NCI-H2081 (cell line): ENCODE measurements at places on chromosomes 5 and 9.

DNA sequence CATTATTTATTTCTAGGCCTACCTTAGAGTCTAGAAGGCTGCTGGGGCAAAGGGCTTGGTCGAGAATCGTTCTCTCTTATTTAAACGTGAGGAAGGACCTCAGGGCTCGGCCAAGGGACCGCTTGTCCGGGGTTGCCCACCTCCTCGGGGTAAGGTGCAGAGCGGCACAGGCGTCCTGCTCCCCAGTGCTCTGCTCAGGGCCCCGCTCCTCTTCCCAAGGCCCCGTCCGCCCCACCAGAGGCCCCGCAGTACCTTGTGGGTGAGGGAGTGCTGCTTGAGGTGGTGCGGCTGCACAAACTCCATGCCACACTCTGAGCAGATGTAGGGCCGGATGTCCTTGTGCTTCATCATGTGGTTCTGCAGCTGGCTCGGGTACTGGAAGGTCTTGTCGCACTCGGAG, 47.3 kb downstream of the ZNF366 start:
- DNase-seq, result no peak

GRCh38 chr9:20835377-20836286, 151.6 kb downstream of the FOCAD start:
- peak; percentile 64 for DNase-seq

GRCh38 chr5:123906698-123907295, 394.8 kb downstream of the CSNK1G3 start:
- no peak for DNase-seq

DNA sequence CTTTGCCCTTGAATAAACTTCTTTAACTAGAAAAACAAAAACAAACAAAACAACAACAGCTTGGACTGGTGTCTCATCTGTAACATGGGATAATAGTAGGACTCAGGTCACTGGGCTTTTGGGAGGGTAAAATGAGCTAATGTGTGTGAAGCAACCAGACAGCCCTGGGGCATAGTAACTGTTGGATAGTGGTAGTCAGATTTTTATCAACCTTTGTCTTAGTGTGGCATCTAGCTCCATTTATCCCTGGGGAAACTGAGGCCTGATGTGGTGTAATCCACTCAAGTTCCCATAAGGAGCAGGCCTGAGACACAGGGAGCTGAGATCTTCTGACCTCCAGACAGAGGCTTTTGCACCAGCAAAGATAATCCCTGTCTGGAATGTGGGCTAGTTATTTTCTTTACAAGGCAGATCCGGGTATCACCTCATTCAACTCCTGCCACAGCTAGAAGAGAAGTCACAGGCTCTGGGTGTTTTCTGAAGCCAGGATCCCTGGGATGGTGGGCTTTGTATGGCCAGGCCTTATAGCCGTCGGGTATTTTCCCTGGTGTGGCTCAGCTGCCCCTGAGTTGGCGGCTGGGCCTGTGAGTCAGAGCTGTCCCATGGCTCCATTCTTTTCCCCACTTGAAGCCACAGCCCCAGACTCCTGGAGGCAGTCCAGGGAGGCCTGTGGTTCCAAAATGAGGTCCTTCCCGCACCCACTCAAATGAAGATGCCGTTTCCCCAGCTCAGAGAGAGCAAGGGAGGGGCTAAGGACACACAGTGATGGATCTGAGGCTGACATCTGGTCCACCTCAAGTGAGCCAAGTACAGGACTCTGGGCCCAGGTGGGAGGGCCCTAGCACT, 26.1 kb upstream of the CSF1R start:
- DNase-seq, result no peak

GRCh38 chr5:9653811-9654210, 23.7 kb upstream of the TAS2R1 start:
- DNase-seq, result no peak

- DNase-seq, result no peak
These were observed 42.1 kb downstream of the PPP1R2B start for GRCh38 chr5:156892223-156892622.

GRCh38 chr5:159049844-159050315, 49.8 kb downstream of the EBF1 start:
- DNase-seq, result no peak

GRCh38 chr9:108477529-108478006, 378.2 kb downstream of the ACTL7B start:
- DNase-seq, result peak; percentile 78

- DNase-seq, result no peak
These were observed 61.7 kb upstream of the PSD2 start for GRCh38 chr5:139733698-139734538.

- no peak for DNase-seq
These were observed 70.6 kb downstream of the DOCK2 start for GRCh38 chr5:169707686-169708085.

DNA sequence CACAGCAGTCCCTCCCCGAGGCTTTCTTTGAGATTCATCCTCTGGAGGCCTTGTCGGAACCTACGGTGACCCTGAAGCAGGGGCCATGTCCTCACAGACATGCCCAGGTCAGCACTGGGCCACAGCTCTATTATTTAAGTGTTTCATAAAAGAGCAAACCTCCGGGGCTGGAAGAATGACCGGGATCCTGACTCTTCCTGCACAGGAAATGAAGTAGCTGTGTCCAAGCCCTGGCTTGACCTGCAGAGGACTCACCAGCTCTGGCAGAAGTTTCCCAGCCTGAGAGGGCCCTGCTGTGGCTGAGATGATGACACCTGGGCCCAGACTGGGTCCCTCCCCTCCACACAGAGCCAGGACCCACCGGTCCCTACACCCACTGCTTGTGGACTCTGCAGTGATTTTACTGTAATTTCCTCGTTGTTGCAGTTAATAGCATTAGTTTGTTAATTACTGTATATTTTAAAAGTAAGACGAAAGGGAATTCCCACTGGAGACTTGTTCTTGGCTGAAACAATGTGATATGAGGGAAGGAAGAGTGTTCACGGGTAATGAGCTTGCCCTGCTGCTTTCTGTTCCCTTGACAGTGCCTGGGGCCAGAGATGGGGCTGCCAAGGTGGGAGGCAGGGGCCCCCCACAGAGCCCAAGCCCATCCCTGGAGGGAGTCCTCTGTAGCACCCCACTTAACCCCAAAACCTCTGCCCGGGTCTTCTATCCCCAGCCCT, 72.2 kb downstream of the PCDH1 start:
- DNase-seq, result no peak
